OCI-LY7 (cell line): ENCODE measurements at places on chromosomes 1 and 21. TPM values are rescaled to one million over a fixed set of nuclear protein-coding genes. Genes with fewer than 3 reads are reported as not detected.
A peak's percentile ranks its signal among the peaks of the same experiment; 100 is the strongest.

The CRP gene
- total RNA-seq: not detected in 2 replicates

The PPFIA4 gene
- 0.55 and 2.7 TPM in 2 replicates for total RNA-seq

The LY9 gene
- 40.2 and 42.8 TPM in 2 replicates for total RNA-seq

The SPRR4 gene
- not detected in 2 replicates for total RNA-seq

The HTR6 gene
- total RNA-seq: not detected in 2 replicates

The ESRRG gene
- not detected in 2 replicates for total RNA-seq

The FMO2 gene
- not detected in 2 replicates for total RNA-seq

The NIBAN1 gene
- total RNA-seq: not detected in 2 replicates

The PLPPR5 gene
- not detected in 2 replicates for total RNA-seq

DNA sequence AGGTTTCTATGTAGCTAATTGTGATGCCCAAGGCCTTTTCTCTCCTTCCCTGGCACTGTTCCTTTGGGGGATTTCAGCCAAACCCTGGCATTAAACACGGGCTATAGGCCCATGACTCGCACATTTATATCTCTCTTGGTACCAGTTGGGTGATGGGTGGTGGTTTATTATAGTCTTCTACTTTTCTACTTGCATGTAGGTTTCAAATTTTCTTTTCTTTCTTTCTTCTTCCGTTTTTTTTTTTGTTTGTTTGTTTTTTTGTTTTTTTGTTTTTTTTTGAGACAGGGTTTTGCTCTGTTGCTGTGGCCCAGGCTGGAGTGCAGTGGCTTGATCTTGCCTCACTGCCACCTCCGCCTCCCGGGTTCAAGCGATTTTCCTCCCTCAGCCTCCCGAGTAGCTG is 1.1 kb downstream of the IL10RB start:
- no peak for DNase-seq

DNA sequence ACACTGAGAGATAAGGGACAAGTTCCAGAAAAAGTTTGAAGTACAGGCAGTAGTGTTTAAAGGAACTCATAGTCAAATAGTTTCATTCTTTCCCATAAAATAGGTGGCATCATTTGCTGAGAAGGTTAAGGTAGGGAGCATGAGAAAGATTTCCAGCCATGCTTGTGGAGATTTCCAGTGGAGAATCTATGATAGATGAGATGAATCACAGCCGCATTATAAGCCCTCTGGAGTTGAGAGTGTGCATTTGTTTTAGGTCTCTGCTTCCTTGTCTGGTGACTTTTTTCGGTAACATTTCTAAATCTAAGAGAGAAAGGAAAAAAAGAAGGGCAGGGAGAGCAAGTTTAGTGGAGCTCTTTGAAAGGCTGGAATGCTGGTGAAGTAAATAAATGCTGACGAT is 108.7 kb downstream of the DISP1 start:
- DNase-seq: no peak

DNA sequence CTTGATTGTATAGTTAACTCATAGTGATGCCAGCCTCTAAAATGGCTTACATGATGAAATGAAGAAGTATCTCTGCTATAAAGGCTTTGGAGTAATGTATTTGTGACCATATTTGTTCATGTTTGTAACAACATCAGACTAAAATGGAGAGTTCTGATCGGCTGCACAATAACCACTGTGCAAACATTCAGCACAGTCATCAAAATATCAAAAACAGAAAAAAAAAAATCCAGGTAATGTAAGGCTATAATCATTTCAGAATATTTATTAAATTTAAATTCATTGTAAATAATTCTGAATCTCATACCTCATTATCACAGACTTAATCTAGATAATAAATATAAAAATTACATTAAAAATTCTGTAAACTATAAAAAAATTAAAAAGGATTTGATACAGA is 1161.8 kb downstream of the MRPL39 start:
- no peak for DNase-seq

- no peak for DNase-seq
Observed at GRCh38 chr21:38263493-38263892, 6.7 kb downstream of the KCNJ15 start.

DNA sequence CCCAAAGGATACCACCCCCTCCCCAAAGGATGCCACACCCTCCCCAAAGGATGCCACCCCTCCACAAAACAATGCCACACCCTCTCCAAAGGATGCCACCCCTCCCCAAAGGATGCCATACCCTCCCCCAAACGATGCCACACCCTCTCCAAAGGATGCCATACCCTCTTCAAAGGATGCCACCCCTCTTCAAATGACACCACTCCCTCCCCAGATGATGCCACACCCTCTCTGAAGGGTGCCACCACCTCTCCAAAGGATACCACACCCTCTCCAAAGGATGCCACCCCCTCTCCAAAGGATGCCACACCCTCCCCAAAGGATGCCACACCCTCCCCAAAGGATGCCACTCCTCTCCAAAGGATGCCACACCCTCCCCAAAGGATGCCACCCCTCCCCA is 21.6 kb upstream of the TRIM17 start:
- no peak for DNase-seq

DNA sequence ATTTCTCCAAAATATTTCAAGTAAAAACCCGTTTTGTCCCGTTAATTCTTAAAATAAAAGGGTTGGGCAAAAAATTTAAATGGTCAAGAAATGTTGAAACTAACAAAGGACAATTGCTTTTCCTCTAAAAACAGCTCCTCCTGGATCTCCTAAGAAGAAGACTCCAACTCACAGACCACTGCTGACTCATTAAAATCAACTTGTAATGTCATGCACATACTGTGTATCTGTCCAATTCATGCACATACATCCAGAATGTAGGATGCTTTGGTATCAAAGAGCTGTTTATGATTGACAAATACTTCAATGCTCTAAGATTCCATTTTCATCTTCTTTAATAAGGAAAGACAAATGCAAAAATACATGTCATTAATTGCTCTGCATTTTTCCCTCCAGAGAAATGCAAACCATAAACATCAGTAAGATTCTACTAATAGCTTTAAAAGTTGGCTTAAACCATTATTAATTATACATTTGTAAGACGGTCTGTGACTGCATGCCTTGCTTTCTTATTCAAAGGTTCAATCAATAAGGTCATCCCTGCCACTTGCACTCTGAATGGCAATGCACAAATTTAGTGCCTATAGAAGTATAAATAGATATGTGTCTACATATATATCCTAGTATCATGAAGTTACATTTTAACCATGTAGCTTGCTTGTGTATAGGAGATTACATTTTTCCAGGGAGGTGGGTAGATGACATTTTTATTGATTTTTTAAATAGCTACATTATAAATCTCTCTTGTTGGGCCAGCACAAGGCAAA is 44.7 kb downstream of the PTGER3 start:
- DNase-seq: no peak

DNA sequence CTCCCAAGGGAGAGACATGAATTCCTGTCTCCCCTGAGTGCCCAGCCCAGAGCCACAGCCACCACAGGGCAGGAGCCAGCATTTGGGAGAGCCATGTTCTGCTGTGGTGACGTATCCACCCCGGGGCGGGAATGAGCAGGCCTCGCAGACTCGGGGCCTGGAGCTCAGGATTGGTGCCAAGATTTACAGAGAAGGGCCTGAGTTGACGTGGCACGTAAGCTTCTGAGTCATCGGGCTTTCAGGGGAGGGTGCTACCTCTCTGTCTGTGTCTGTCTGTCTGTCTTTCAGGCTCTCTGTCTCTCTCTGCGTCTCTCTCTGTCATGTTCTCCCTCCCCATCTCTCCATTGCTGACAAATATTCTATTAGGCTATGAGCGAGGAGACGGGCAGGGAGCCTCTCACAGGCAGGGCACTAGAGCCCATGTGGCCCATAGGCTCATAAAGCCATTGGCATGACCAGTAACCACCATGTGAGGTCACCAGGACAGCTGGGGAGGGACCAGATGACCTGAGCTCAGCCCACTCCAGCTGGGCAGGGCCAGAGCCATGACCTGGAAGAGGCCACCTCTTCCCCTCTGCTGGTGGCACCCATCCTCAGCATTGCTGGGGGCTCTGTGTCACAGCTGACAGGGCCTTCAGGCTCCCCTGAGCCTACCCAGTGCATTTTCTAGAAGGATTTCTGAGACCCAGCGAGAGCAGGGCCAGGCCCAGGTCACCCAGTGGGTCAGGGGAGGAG is 300.0 kb upstream of the VAMP3 start:
- no peak for DNase-seq

DNA sequence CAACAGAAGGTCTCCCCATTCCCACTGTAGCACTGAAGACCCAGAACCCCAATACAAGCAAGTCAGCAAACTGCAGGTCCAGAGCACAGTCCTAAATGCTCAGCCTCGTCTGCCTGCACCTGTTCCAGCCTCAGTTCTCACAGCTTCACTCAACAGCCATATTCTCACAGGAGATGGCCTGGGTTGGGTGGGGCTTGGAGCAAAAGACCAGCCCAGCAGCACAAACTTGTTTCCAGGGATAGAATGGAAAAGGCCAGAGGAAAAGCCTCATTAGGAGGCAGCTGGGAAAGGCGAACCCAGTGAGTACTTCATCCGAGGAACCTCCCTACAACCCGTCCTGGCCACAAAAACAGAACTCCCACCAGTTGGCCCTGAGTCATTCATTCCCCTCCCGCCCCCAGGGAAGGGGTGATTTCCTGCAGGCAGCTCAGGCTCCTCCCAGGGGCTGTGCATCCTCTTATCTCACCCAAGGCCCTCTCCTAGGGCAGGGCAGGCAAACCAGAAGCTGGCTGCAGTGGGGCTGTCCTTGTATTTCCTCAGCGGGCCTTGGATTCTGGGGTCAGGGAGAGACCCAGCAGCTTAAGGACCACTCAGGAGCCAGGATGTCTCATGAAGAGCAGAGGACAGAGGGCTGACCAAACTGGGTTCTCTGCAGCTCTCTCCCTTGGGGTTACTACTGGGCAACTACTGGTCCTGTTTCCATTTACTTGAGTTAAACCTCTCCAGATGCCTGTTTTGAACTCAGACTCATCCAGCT is 7.4 kb upstream of the MPL start:
- DNase-seq: no peak

GRCh38 chr1:202283991-202284390 is 57.7 kb downstream of the UBE2T start:
- DNase-seq: no peak

DNA sequence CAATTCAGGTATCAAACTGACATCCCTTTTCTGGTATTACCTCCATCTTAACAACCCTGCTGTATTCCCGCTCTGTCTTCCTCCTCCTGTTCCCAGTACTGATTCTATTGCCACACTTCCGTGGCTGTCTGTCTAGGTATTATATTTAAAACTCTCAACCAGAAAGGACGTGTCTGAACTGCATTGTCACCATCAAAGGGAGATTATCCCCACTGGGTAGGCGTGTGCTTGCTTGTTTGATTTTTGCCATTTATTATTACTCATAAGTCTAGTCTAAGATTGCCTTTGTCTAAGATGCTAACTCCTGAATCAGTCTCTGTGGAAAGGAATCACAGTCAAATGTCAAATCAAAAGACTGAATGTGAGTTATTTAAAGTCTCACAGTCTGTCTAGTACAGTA is 650.1 kb downstream of the KCNT2 start:
- no peak for DNase-seq

GRCh38 chr1:44089371-44090048 is 29.1 kb upstream of the KLF17 start:
- no peak for DNase-seq

DNA sequence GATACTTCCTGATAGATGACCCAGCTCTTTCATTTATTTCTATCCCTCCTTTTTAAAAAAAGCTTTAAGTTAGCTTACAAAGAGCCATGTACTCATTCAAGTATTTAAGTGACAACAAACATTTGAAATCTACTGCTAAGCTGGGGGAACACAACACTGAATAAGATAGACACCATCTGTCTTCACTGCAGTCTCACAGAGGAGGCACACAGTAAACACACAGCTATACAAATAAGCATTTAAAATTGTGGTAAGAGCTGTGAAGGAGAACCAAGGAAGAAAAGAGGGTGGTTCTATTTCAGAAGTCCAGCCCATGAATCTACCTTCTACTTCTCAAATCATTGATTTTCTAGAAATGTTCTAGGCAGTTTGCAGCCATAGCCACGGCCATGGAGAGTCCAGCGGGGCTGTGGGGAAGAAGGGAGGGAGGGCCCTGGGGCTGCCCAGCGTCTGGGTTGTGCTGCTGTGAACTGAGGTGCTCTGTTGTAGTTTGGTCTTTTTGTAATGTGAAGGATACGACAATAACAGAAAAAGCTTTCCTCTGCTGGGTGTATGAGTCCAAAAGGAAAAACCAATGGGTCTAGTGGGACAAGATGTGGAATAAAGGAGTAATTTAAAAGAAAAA is 28.2 kb downstream of the PRDM2 start:
- DNase-seq: peak; percentile 38

- no peak for DNase-seq
Observed at GRCh38 chr1:77089756-77090155, 129.5 kb downstream of the PIGK start.

GRCh38 chr1:37158113-37158749 is 123.9 kb upstream of the GRIK3 start:
- no peak for DNase-seq

DNA sequence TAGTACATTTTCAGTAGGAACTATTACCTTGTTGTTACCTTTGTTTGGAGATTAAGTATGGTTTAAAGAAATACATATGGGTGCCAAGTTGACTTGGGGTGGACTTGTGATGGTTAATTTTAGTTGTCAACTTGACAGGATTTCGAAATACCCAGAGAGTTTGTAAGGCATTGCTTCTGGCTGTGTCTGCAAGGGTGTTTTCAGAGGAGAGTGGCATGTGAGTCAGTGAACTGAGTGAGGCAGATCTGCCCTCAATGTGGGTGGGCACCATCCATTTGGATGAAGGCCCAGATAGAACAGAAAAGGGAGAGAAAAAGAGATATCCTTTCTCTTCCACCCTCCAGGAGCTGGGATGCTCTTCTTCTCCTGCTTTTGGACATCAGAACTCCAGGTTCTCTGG is 315.5 kb downstream of the GPATCH2 start:
- DNase-seq: no peak

GRCh38 chr21:42171091-42172053 is 47.6 kb upstream of the ABCG1 start:
- DNase-seq: peak; percentile 57

DNA sequence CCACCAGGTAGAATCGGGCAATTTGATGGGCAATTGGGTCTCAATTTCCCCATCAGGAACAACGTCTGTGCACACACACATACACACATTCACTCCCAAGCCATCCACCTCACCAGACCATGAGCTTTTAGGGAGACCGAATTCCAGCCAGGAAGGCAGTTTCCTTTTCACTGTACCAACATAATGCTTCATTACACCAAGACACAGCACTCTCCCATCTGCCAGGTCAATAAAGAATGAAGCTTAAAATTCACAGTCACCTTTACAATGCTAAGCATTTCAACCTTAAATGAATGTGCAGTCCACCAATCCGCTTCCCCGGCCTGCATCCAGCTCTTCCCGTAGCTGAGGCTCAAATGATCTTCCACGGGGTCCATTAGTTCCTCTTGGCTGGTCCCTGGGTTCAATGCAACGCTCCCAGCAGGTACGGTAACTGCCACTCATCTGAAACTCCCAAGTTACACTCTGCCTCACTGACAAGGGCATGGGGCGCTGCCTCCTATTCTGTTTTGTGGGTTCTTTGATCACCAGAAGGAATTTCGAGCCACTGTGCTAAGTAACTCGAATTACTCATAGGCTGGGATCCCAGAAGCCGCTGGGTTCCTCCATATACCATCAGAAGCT is 105.0 kb downstream of the SIM2 start:
- no peak for DNase-seq
